Regular cardiac myocyte (primary cell): ENCODE measurements at places on chromosomes 5 and 9. TPM values are rescaled to one million over a fixed set of nuclear protein-coding genes. Genes with fewer than 3 reads are reported as not detected.

Gene FOXD4L4
- total RNA-seq = under 0.01 TPM in 2 replicates

Gene PCDHAC2
- 0.19 and 1.4 TPM in 2 replicates for total RNA-seq

Gene GTF2H2
- 12.5 and 31.0 TPM in 2 replicates for total RNA-seq

Gene PHF24
- total RNA-seq = 0.28 TPM in 1 of 2 replicates, not detected in the other

Gene NME5
- 0.77 and 1.7 TPM in 2 replicates for total RNA-seq
